MG63 (cell line): ENCODE measurements at places on chromosomes 7 and 10. TPM values are rescaled to one million over a fixed set of nuclear protein-coding genes. Genes with fewer than 3 reads are reported as not detected.

GRCh38 chr7:116403265-116403664 lies 96.3 kb upstream of the CAV2 start:
- DNase-seq = no peak

DNA sequence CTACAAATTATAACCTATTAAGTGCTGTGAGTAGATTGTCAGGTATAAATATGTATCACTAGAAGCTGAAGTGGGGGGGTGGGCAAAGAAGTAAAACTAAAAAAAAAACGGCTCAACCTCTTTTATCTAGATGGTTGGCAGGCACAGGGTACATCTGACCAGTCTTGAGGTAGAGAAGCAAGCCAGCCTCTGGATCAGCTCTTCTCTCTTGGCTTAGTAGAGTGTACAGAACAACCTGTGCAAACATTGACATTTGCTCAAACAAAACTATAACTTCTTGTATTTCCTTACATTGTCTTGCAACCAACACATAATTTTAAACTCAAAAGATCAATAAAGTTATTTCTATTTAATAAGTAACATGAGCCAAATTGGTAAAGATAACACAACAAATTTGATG lies 25.6 kb downstream of the DNA2 start:
- DNase-seq = no peak

The DYNC1I1 gene
- total RNA-seq = 2.2 and 2.3 TPM in 2 replicates

DNA sequence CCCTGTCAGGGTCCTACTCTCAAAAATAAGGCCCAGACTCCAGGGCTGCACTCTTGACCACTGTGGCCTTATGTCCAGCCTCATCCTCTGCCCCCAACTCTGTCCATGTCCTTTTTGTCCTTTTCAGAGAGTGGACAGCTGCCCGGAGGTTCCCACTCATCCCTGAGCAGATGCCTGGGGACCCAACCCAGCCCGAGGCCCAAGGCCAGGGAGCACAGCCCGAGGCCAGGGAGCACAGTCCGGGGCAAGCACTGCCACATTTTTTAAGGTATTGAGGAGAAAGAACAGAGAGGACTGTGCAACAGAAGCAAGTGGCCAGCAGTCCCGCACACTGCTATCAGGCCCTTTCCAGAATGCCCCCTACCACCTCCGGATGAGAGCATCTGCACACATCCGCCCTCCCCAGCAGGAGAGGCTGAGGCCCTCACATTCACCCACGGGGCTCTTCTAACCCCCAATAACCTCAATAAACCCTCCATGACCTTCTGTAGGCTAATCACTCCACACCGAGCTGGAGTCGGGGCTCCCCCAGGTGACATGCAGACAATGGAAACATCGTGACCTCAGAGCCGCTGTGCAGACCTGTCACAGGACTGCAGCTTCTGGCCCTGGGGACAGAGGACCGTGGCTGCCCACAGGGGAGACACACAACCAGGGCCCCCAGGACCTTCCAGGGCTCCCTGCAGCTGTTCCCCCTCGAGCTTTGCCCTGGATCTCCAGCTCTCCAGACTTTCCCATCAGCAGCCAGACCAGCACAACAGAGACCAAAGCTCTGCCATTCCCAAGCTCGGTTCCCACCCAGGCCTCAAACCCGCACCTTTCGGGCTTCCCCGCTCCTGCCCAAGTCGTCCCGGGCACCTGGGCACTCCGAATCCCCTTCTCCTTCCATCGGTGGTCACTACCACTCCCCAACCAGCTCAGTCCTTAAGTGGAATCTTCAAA lies 51.4 kb downstream of the CAMK2B start:
- no peak for DNase-seq

The DGKB gene
- not detected in 2 replicates for total RNA-seq

GRCh38 chr7:35647171-35647574 lies 47.8 kb downstream of the HERPUD2 start:
- DNase-seq = no peak

GRCh38 chr10:91411621-91412020 lies 1.5 kb downstream of the HECTD2 start:
- DNase-seq = no peak

DNA sequence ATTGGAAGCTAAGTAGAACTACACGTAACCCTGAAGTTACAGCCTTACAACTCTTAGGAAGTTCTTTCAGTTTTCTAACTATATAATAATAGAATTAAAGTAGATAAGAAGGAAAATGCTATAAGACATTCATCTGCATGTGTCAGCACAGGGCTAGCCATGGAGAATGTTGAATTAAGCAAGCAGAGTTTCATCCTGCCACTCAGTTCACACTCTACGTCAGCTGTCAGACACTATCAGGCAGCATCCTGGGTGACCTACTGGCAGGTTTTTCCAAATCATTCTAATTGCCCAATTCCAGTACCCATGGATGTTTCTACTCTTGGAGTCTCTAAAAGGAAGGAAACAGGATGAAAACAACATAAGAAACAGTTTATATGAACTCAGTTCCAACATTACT lies 45.0 kb upstream of the LRRTM3 start:
- DNase-seq = no peak

The TACR2 gene
- not detected in 2 replicates for total RNA-seq

DNA sequence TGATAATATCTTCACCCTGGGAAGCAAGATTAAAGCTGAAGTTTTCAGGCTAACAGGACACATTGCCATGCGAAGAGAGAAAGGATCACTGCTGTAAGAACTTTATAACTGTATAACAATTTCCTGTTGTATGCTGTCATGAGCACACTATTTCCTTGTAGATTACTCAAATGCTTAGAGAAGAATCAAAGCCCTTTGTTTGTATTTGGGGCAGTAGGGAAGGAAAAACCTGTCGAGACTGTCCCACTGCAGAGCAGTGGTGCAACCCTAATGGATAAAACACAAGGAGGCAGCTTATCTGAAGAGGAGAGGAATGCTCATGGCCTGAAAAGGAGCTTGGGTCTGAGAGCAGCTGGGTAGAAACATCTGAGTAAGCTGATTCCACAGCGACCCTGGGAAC lies 327.7 kb upstream of the NPSR1 start:
- DNase-seq = no peak

The KLHL7 gene
- total RNA-seq = 16.2 and 19.7 TPM in 2 replicates

DNA sequence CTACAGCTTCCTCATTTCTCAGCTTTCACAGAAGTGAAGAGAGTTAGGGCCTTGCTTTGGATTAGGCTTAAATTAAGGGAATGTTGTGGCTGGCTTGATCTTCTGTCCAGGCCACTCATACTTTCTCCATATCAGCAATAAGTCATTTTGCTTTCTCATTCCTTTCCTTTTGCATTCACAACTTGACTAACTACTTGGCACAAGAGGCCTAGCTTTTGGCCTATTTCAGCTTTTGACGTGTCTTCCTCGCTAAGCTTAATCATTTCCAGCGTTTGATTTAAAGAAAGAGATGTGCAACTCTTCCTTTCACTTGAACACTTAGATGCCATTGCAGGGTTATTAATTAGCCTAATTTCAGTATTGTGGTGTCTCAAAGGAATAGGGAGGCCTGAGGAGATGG lies 712.0 kb downstream of the INHBA start:
- DNase-seq = no peak
